Motor neuron (in vitro differentiated cells): ENCODE measurements at places on chromosomes 13 and 19. TPM values are rescaled to one million over a fixed set of nuclear protein-coding genes. Genes with fewer than 3 reads are reported as not detected.

DNA sequence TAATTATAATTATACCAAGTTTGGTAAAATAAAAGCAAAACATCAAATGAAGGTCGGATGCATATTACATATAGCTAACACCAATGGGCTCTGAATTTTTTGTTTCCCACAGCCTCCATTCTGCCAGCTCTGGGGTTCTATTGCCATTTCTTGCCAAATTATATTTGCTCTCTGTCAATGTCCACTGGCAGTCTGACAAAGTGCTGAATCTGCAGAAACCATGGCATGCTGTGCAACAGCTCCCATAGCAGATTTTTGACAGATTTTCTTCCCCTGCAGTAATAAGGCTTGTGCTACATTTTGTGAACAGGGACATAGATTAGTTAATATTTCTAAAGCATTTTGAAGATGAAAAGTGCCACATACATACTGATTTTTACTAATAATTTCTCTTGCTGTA, 1102.1 kb downstream of the DIAPH3 start:
- ATAC-seq = no peak

- ATAC-seq = no peak
Measured at GRCh38 chr19:53537121-53537520, 824 bp upstream of the ZNF331 start.

DNA sequence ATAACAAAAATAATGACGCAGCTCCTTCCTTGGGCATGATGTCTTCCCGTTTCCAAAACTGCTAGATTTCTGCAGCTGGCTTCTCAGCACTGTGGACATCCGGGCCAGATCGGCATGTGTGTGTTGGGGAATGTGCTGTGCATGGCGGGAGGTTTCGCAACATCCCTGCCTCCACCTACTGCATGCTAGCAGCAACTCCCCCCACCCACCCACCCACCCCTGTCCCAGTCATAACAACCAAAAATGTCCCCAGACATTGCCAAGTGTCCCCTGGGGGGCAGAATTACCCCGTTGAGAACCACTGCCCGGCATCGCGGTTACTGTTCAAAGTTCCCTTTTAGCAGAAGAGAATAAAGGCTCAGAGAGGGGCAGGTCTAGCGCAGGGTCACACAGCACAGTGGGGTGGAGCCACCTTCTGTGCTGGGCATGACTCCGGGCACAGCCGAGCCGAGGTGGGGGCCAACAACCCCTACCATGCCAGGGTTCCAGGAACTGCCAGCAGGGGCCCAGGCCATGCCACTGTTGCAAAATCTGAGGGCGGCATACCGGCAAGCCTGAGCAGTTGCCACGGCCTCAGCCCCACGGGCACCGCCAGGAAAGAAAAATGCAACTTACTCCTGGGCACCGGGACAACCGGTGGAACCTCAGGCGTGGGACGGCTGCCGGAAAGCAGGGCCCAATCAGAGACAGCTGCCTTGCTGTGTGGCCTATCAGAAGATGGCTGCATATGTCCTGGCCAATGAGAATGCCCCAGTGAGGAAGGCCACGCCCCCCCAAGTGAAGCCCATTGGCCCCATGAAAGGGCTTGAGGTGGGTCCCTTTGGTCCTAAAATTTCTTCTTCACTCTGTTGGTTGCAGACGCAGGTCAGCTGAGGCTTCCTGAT, 22.5 kb upstream of the NFIC start:
- no peak for ATAC-seq

DNA sequence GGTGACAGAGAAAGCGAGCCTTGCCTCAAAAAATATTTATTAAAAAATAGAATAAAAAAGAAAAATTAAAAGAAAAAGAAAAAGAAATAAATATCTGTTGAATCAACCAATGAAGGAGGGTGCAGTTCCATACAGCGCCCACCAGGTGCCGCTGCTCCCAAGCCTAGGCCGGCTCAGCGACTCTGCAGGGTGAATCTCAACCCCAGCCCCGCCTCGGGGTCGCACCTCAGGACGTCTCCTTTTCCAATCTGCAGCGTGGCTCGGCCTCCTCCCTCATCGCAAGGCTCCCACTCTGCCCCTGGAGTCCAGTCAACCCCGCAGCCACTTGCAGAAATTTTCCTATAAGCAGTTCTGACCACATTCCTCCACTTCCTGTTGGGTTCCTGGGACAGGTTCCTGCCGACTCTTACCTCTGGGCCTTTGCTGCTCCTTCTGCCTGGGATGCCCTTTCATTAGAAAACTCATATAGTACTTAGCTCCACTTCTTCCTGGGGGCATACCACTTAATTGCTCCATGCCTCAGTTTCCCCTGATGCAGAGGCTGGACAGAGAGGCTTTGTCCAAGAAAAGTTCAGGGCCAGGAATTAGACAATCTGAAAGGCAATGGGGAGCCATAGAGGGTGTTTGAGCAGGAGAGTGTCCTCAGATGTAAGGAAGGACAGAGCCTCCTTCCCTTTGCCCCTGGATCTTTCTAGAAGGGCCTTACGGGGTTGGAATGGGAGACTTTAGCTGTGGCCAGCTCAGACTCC, 24.3 kb downstream of the NFILZ start:
- ATAC-seq = peak; percentile 64

The MYH14 gene
- 0.32 and 0.58 TPM in 2 replicates for total RNA-seq

GRCh38 chr13:66830940-66831716, 399.0 kb downstream of the PCDH9 start:
- ATAC-seq = no peak

DNA sequence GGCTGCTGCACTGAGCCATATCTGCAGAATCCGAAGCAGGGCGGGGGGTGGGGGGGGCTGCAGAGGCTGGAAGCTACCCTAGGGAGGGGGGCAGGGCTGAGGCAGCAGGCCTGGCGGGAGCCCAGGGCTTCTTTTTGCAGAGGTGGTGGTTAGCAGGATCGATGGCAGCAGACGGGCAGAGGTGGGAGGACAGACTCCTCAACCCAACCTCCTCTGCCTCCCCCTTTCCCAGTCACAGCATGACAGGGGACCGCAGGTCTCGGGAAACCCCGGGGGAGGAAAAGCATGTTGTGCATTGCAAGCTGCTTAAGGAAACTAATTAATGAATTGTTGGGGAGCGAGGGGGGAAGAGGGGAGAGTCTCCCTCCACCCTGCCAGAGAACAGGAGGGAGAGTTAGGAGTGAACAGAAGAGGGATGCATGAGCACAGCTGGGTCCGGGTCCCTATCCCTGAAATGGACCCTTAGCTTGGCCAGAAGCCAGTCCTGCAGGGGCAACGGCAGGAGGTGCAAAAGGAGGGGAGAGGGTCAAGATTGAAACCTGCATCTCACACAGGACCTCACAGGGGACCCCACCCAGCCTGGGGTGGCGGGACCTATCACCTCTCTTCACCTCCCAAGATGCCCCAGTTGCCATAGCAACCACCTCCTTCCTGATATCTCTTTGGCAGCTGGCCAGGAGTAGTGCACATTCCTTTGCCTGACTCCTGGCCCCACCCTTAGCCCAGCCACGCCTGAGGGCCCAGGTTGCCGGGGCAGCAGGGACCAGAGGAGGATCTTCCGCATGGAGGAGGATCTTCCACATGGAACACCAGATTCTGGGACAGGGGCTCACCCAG, 1.8 kb downstream of the FXYD7 start:
- no peak for ATAC-seq

The ACP4 gene
- not detected in 2 replicates for total RNA-seq

The SAFB gene
- total RNA-seq = 111 and 144 TPM in 2 replicates

The ZNF829 gene
- 0.54 and 0.73 TPM in 2 replicates for total RNA-seq

- no peak for ATAC-seq
Measured at GRCh38 chr13:46535825-46536224, 17.1 kb upstream of the LRCH1 start.

The GPR12 gene
- not detected in 2 replicates for total RNA-seq

- ATAC-seq = no peak
Measured at GRCh38 chr13:74696148-74696922, 562.1 kb upstream of the KLF12 start.

- ATAC-seq = no peak
Measured at GRCh38 chr13:42762251-42762650, 19.1 kb upstream of the FAM216B start.

DNA sequence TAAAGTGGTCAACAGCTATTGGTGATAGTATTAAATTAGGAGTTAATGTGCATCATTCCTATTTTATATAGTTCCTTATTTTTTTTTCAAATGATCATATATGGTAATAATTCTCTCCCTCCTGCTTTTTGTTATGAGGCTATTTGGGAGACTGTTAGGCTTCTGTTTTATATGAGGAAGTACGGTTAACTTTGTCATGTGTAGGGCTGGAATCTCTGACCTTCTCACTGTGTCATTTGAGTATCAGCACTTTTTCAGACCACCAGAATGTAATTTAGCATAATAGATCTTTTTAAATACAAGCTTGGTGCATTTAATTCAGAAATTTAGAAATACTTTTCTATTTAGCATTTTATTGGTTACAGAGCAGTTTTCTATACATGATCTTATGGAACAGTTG, 7.7 kb downstream of the DGKH start:
- ATAC-seq = no peak

DNA sequence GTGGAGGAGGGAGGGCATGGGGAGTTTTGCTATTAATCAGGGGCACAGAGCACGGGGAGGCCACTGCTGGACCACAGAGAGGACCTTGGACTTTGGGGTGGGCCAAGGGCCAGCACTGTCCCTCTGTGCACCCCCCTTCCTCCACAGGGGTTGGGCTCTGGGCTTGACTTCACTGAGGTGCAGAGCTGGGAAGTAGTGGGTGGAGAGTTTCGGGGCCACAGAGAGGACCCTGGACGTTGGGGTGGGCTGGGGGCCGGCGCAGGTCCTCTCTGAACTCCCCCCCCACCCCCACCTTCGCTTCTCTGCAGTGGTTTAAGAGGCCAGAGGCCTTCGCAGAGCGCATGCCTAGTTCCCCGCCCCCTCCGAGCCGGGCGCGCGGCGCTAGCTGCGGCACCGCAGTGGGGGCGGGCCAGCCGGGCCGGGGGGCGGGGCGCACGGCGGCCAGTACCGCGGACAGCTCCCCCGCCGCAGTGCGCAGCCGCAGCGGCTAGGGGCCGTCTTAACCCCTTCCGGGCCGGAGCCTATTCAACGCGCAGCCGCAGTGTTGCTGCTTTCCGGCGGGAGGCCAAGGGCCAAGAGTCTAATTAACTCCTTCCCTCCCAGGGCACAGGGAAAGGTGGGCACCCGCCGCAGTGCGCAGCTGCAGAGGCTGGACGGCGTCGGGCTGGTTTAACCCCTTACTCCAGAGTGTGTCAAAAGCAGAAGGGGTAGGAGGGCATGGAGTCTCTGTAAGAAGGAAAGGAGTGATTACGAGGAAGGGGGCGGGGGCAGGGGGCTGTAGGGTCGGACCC, 3.7 kb downstream of the KCNC3 start:
- peak; percentile 34 for ATAC-seq

The ETV2 gene
- total RNA-seq = 0.77 and 1.8 TPM in 2 replicates

The ZC3H4 gene
- 49.5 and 54.5 TPM in 2 replicates for total RNA-seq

DNA sequence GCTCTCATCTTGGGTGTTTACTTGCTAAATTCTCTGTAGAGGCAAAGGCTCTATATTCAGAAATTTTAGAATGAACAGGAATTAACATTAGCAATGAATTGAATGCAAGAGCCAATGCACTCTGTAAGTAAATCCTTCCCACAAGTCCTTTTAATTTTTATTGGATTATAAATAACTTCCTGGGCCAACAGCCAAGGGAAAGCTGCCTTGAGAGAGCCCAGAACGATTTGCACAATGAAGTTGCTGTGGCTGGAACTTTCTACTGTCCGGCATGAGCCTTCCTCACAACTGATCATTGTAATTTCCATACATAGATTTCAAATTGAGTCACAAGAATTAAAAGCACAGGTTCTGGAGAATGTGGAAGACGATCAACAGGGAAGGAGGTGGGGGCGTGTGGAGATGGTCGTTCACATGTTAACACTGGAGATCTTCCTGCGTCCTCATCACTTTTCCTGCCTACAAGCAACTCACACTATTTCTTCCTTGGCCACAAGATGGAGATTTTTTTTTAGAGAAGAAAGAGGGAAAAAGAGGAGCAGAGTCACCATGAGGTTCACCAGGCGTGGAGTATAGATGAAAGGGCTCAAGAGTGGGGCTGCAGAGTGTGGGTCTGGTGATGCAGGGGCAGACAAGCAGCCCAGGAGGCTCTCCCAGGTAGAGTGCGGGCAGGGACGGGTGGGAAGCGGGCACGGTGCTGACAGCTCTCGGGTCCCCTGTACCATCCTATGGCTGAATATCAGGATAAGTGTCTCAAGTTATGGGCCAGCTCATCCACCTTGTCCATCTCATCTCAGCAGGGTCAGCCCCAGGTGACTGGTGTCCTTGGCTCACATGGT, 110.7 kb downstream of the SOX1 start:
- ATAC-seq = no peak

The ZNF112 gene
- 9.9 and 11.3 TPM in 2 replicates for total RNA-seq

The NKPD1 gene
- 0.50 and 0.89 TPM in 2 replicates for total RNA-seq

GRCh38 chr19:18122860-18123795, 25.6 kb downstream of the MAST3 start:
- ATAC-seq = no peak

GRCh38 chr19:4327252-4327876, 11.3 kb downstream of the STAP2 start:
- ATAC-seq = peak; percentile 48

DNA sequence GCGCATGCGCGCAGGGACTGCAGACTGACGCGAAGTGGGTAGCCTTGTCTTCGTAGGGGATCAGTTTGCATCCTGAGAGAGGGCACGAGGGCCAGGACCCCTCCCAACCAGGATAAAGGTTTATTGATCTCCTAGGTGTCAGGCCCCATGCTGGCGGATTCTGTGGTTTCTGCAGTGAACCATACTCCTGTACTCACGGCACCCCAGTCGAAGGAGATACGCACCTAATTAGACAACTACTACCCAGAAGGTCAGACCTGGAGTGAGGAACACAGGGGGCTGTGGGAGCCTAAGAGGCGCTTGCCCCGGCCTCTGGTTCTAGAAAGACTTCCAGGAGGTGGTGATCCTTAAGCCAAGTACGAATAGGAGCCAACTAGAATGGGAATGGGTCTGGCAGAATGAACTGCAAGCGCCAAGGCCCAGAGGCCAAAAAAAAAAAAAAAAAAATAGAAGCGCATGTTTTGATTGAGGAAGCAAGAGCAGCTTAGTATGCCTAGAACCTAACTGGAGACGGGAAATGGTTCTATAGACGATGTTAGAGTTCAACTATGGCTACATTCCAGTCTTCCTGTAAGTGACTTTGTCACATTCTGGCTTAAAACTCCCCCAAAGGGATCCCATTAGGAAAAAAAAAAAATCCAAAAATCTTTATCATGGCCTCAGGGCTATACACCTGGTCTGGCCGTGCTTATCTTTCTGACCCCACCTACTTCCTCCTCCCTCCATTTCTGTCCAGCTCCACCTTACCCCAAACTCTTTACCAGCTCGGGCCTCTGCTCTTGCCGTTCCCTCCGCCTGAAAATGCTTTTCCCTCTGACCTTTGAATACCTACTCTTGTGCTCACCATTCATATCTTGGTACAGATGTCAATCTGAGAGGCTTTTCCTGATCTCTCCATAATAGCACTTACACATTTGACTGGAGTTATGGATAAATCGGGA, 902 bp upstream of the ZNF428 start:
- no peak for ATAC-seq

GRCh38 chr13:76725211-76725610, 161.0 kb downstream of the KCTD12 start:
- no peak for ATAC-seq

The AP1M2 gene
- 0.52 TPM in 1 of 2 replicates, not detected in the other for total RNA-seq

The ZNF497 gene
- total RNA-seq = 0.11 and 0.61 TPM in 2 replicates

- no peak for ATAC-seq
Measured at GRCh38 chr19:411723-412355, 2.9 kb upstream of the C2CD4C start.

- no peak for ATAC-seq
Measured at GRCh38 chr13:64912141-64912540, 2318.0 kb downstream of the PCDH9 start.

GRCh38 chr19:48396824-48397176, 3.3 kb downstream of the GRIN2D start:
- no peak for ATAC-seq
